WTC11 (cell line): ENCODE measurements at places on chromosomes 7 and 10.

GRCh38 chr7:137890449-137890921 lies 43.7 kb upstream of the DGKI start:
- H3K4me1 ChIP-seq: peaks cover 19% of the 10 kb centered on the region
- no peaks in the 10 kb centered on the region for H3K27me3 ChIP-seq
- no peak overlapping the region for H3K4me3 ChIP-seq
- peaks cover 44% of the 10 kb centered on the region for H3K36me3 ChIP-seq
- H3K27ac ChIP-seq: no peak overlapping the region
- no peak for DNase-seq

- no peaks in the 10 kb centered on the region; the same call in 1 of the 2 replicates for H3K27me3 ChIP-seq
- DNase-seq: no peak
- H3K4me3 ChIP-seq: no peak overlapping the region
- H3K4me1 ChIP-seq: peaks cover 4% of the 10 kb centered on the region; the same call in 1 of the 2 replicates
Measured at GRCh38 chr10:91127341-91128082, 93.0 kb upstream of the PCGF5 start.

- H3K36me3 ChIP-seq: no peaks in the 10 kb centered on the region
- H3K27ac ChIP-seq: peak overlapping the region; percentile 65; the same call in 1 of the 2 replicates
- peaks cover 24% of the 10 kb centered on the region for H3K27me3 ChIP-seq
- DNase-seq: peak; percentile 43
Measured at GRCh38 chr7:3301831-3302618, 973 bp downstream of the SDK1 start.

GRCh38 chr7:155869784-155870076 lies 57.5 kb upstream of the SHH start:
- no peak overlapping the region for H3K27ac ChIP-seq
- peaks cover 10% of the 10 kb centered on the region; the same call in 1 of the 2 replicates for H3K27me3 ChIP-seq
- no peak overlapping the region for H3K4me3 ChIP-seq
- H3K36me3 ChIP-seq: peaks cover 20% of the 10 kb centered on the region
- H3K4me1 ChIP-seq: peaks cover 34% of the 10 kb centered on the region
- DNase-seq: no peak

- H3K27me3 ChIP-seq: no peaks in the 10 kb centered on the region
- no peak for DNase-seq
- H3K27ac ChIP-seq: no peak overlapping the region
- peaks cover 5% of the 10 kb centered on the region for H3K36me3 ChIP-seq
Measured at GRCh38 chr10:31431021-31431420, 112.0 kb downstream of the ZEB1 start.

GRCh38 chr10:58435297-58435985 lies 50.2 kb downstream of the TFAM start:
- H3K27me3 ChIP-seq: no peaks in the 10 kb centered on the region
- peaks cover 6% of the 10 kb centered on the region for H3K36me3 ChIP-seq
- peaks cover 21% of the 10 kb centered on the region for H3K4me1 ChIP-seq
- peak overlapping the region; percentile 72; the same call in 1 of the 2 replicates for H3K27ac ChIP-seq

- peaks cover 70% of the 10 kb centered on the region for H3K27me3 ChIP-seq
- peaks cover 43% of the 10 kb centered on the region for H3K4me1 ChIP-seq
- peak overlapping the region; percentile 81 for H3K4me3 ChIP-seq
- H3K27ac ChIP-seq: no peak overlapping the region
- H3K36me3 ChIP-seq: peaks cover 6% of the 10 kb centered on the region; the same call in 1 of the 2 replicates
Measured at GRCh38 chr10:69801094-69801433, 642 bp upstream of the COL13A1 start.

GRCh38 chr7:81626008-81626407 lies 143.8 kb downstream of the HGF start:
- H3K4me1 ChIP-seq: peaks cover 13% of the 10 kb centered on the region
- H3K27me3 ChIP-seq: no peaks in the 10 kb centered on the region
- no peak overlapping the region for H3K4me3 ChIP-seq

DNA sequence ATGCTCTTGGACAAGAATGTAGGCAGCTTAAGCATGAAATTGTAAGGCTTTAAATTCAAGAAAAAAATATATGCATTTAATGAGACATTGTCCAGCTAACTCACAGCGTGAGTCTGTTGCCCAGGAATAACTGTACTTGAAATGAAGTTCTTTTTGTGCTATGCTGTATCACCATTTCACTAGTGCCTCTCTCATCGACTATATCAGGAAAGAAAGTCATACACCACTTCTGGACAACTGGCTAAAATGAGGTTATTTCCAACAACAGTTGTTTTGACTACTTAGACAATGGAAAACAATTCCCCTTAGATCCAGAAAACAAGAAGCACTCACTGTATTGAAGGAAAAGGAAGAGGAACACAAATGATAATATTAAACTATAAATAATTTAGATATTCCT lies 251.8 kb downstream of the CRPPA start:
- H3K36me3 ChIP-seq: peaks cover 15% of the 10 kb centered on the region
- no peak overlapping the region for H3K27ac ChIP-seq
- DNase-seq: no peak
- no peak overlapping the region for H3K4me3 ChIP-seq
- H3K4me1 ChIP-seq: no peaks in the 10 kb centered on the region

GRCh38 chr10:66784770-66785169 lies 141.1 kb upstream of the LRRTM3 start:
- no peak overlapping the region for H3K4me3 ChIP-seq
- H3K4me1 ChIP-seq: peaks cover 3% of the 10 kb centered on the region; the same call in 1 of the 2 replicates
- H3K27me3 ChIP-seq: no peaks in the 10 kb centered on the region
- H3K36me3 ChIP-seq: no peaks in the 10 kb centered on the region
- no peak overlapping the region for H3K27ac ChIP-seq
- no peak for DNase-seq

GRCh38 chr10:131141645-131142516 lies 169.6 kb downstream of the TCERG1L start:
- H3K27me3 ChIP-seq: peaks cover 19% of the 10 kb centered on the region
- no peak overlapping the region for H3K27ac ChIP-seq
- peaks cover 77% of the 10 kb centered on the region for H3K36me3 ChIP-seq
- H3K4me1 ChIP-seq: peaks cover 4% of the 10 kb centered on the region; the same call in 1 of the 2 replicates
- DNase-seq: no peak

DNA sequence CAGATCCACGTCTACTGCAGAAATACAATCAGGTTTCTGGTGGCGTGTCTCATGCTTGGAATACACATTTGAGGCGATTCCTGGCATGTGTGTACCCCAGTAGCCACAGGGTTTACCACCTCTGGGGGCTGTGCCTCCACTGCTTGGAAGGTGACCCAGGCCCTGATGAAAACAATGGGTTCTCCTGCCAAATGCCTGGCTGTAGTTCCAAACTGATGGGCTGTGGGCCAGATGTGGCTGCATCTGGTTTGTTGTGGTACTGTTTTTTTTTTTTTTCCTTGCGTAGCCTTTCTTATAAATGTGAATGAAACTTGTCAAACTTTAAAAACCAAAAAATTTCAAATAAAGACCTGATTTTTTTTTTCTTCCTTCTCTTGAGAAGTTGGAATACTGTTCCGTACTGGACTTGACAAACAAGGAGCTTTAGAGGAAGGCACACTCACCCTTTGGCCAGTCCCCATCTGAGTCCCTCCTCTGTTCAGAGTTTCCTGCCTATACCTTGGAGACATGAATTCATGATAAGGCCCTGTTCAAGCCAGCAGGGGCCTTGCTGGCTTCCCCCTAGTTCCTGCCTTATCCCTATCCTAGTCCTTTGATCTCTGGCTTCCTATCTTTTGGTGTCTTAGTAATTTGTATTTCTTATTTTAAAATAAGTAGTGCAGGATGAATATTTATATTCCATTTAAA lies 217.1 kb downstream of the PHTF2 start:
- no peak overlapping the region for H3K4me3 ChIP-seq
- H3K4me1 ChIP-seq: peaks cover 52% of the 10 kb centered on the region
- no peaks in the 10 kb centered on the region for H3K36me3 ChIP-seq
- H3K27me3 ChIP-seq: peaks cover 15% of the 10 kb centered on the region

DNA sequence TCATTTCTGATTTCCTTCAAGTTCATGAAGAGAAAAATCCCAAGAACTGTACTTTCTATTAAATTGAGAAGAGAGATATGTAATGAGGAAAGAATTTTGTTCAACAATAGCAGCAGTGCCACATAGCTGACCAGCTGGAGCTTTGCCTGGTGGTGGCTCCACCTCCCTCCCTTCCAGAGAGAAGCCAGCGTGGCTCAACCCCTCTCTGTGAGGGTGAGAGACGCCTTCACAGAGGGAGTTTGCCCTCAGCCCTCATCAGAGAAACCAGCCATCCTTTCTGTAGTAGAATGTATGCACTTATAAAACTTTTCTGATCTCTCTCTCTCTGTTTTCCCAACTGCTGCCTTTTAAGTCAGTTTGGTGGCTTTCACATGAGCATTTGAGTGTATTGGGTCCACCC lies 20.5 kb upstream of the COL1A2 start:
- peak overlapping the region; percentile 91; the same call in 1 of the 2 replicates for H3K27ac ChIP-seq
- DNase-seq: peak; percentile 43
- no peak overlapping the region; the same call in 1 of the 2 replicates for H3K4me3 ChIP-seq
- no peaks in the 10 kb centered on the region for H3K36me3 ChIP-seq
- H3K4me1 ChIP-seq: peaks cover 24% of the 10 kb centered on the region
- no peaks in the 10 kb centered on the region for H3K27me3 ChIP-seq

DNA sequence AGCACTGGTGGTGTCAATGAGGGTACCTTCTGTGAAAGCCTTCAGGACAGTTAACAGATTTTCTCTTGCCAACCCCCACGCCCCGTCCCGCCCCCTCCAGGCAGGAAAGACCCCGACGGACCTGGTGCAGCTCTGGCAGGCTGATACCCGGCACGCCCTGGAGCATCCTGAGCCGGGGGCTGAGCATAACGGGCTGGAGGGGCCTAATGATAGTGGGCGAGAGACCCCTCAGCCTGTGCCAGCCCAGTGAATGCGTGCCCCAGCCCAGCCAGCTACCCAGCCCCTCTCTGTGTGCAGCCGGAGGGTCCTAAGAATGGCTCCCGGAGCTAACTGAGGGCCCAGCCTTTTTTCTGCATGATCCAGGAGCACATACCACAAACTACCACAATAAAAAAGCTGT lies 713 bp upstream of the HOGA1 start:
- no peaks in the 10 kb centered on the region for H3K27me3 ChIP-seq
- DNase-seq: no peak
- 0 out of 2 replicates have a peak, but pooled peaks cover 7% of the 10 kb centered on the region for H3K4me1 ChIP-seq
- no peaks in the 10 kb centered on the region for H3K36me3 ChIP-seq

- peak; percentile 23 for DNase-seq
- H3K4me1 ChIP-seq: peaks cover 81% of the 10 kb centered on the region
- peaks cover 16% of the 10 kb centered on the region for H3K36me3 ChIP-seq
- peak overlapping the region; percentile 92 for H3K27ac ChIP-seq
- no peak overlapping the region for H3K4me3 ChIP-seq
Measured at GRCh38 chr10:19828278-19829049, 12.2 kb downstream of the PLXDC2 start.

DNA sequence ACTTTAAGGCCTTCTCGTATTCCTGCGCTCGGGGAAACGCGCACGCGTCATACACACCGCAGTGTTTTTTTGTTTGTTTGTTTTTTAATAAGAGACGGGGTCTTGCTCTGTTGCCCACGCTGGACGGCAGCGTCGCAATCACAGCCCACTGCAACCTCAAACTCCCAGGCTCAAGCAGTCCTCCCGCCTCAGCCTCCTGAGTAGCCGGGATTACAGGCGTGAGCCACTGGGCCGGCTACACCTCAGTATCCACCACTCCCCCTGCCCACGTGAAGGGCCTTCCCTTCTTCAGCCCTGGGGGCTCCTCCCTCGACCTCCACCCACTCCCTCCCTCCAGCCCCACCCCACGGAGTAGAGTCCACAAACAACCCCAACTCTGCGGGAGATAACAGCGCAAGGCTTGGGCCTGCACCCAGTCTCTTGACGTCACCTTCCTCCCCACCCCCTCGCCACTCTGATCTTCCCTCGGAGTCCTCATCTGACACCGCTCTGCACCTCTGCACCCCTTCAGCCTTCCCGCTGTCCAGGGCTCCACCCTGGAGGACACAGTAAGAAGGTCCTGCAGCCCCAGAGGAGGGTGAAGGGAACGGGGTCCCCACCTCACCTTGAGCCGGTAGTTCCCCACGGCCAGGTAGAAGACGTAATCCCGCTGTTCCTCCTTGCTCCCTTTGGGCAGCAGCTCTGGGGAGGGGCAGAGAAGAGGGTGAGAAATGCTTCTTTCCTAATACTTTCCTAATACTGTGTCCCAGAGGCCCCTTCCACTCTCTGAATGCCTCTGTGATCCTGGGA lies 2.8 kb upstream of the CLDN15 start:
- H3K4me3 ChIP-seq: no peak overlapping the region
- peaks cover 4% of the 10 kb centered on the region; the same call in 1 of the 2 replicates for H3K36me3 ChIP-seq
- DNase-seq: no peak
- H3K27me3 ChIP-seq: no peaks in the 10 kb centered on the region
- peaks cover 25% of the 10 kb centered on the region for H3K4me1 ChIP-seq
- peak overlapping the region; percentile 84 for H3K27ac ChIP-seq

- H3K27me3 ChIP-seq: no peaks in the 10 kb centered on the region
- no peak overlapping the region for H3K4me3 ChIP-seq
- H3K36me3 ChIP-seq: peaks cover 11% of the 10 kb centered on the region
- H3K27ac ChIP-seq: no peak overlapping the region
Measured at GRCh38 chr10:78349165-78349516, 315.5 kb downstream of the RPS24 start.

- H3K27ac ChIP-seq: no peak overlapping the region
- DNase-seq: no peak
- H3K27me3 ChIP-seq: no peaks in the 10 kb centered on the region
- no peak overlapping the region for H3K4me3 ChIP-seq
- H3K36me3 ChIP-seq: no peaks in the 10 kb centered on the region
Measured at GRCh38 chr7:121262221-121262620, 66.6 kb upstream of the WNT16 start.

- H3K27me3 ChIP-seq: no peaks in the 10 kb centered on the region
- H3K4me3 ChIP-seq: no peak overlapping the region
- no peaks in the 10 kb centered on the region for H3K36me3 ChIP-seq
- no peak overlapping the region for H3K27ac ChIP-seq
- H3K4me1 ChIP-seq: peaks cover 11% of the 10 kb centered on the region
Measured at GRCh38 chr7:37674531-37674930, 9.0 kb upstream of the GPR141 start.

DNA sequence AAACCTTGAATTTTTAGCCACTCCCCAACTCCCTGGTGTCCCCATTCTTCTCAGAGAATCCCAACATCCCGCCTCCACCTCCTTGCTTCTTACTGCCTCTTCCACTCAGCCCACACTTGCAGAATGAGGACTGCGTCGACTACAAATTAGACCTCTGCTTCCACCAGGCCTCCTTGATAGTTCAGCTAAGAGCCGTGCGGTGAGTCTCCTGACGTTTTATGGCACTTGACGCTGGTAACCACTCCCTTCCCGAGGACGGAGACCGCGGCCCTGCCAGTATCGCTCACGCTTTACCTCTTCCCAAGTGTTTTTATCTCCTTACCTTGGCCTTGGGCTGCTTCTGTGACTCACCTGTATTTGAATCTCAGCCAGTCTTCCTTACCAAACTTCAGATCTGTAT lies 31.1 kb downstream of the RBM17 start:
- no peak overlapping the region for H3K27ac ChIP-seq
- no peak overlapping the region for H3K4me3 ChIP-seq
- H3K36me3 ChIP-seq: peaks cover 13% of the 10 kb centered on the region
- H3K4me1 ChIP-seq: peaks cover 10% of the 10 kb centered on the region
- DNase-seq: no peak

- H3K27me3 ChIP-seq: no peaks in the 10 kb centered on the region
- H3K4me1 ChIP-seq: peaks cover 16% of the 10 kb centered on the region
- no peak overlapping the region for H3K27ac ChIP-seq
- no peak overlapping the region for H3K4me3 ChIP-seq
- no peak for DNase-seq
- no peaks in the 10 kb centered on the region for H3K36me3 ChIP-seq
Measured at GRCh38 chr10:92076722-92077121, 153.2 kb downstream of the BTAF1 start.
